LHCN-M2 (cell line): ENCODE measurements at places on chromosomes 12 and 14.
A peak's percentile ranks its signal among the peaks of the same experiment; 100 is the strongest.

DNA sequence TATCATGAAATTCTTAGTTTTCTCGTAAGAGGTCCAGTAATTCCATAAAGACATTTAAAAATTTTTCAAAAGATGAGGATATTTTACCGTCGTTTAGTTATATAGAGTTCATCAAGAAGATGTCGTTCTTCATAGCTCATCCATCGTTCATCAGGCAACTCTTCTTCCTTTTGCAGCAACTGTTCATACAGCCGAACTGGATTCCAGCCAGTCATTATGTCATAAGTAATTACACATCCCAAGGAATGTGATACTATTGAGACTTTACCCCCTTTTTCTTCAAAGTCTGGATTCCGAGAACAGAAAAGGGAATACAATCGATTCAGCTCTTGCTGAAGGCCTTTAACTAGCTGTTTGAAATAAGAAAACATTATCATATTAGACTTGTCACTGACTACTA is 90.3 kb downstream of the DDHD1 start:
- peak; percentile 80 for DNase-seq

DNA sequence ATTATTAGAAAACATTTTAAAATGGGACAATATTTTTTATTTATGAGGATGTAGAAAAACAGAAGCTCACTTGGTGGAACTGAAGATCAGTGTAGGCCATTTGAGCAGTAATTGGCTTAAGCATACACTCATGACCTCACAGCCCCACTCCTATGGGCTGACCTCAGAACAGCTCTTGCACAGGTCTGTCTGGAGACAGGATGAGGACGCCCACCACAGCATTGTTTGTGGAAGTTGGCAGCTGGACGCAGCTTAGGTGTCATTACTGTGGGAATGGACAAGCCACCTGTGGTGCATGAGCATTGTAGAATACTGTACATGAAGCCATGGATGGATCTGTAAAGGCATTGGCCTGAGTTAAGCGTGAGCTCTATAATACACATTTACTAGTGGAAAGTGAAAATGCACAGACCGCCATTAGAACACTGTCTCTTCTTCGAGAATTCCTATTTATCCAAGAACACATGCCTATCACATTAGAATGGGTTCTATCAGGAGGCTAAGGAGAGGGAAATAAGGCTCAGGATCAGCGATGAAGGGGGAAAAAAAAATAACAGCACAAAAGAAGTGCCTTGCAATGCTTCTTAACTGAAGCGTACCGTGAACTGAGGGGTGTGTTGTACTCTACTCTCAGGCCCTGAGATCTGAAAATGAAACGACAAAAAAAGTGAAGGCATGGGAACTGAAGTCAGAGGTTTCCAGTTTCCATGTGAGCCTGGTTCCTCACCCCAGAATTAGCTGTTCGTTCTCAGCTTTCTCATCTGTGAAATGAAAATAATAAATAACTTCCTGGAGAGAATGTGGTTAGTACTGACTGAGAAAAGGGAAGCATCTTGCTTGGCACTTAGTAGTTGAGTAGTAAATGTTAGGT is 33.6 kb downstream of the KCNA1 start:
- no peak for DNase-seq

DNA sequence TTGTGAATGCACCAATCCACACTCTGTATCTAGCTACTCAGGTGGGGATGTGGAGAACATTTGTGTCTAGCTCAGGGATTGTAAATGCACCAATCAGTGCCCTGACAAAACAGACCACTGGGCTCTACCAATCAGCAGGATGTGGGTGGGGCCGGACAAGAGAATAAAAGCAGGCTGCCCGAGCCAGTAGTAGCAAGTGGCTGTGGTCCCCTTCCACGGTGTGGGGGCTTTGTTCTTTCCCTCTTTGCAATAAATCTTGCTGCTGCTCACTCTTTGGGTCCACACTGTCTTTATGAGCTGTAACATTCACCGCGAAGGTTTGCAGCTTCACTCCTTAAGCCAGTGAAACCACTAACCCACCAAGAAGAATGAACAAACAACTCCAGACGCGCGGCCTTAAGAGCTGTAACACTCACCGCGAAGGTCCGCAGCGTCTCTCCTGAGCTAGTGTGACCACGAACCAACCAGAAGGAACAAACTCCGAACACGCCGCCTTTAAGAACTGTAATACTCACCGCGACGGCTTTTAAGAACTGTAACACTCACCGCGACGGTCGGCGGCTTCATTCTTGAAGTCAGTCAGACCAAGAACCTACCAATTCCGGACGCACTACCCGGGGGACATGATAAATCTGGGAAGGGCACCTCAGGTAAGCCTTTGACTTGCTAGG is 4.6 kb upstream of the LDHB start:
- no peak for DNase-seq

- peak; percentile 4 for DNase-seq
Measured at GRCh38 chr14:65704850-65705249, 292.3 kb downstream of the FUT8 start.

DNA sequence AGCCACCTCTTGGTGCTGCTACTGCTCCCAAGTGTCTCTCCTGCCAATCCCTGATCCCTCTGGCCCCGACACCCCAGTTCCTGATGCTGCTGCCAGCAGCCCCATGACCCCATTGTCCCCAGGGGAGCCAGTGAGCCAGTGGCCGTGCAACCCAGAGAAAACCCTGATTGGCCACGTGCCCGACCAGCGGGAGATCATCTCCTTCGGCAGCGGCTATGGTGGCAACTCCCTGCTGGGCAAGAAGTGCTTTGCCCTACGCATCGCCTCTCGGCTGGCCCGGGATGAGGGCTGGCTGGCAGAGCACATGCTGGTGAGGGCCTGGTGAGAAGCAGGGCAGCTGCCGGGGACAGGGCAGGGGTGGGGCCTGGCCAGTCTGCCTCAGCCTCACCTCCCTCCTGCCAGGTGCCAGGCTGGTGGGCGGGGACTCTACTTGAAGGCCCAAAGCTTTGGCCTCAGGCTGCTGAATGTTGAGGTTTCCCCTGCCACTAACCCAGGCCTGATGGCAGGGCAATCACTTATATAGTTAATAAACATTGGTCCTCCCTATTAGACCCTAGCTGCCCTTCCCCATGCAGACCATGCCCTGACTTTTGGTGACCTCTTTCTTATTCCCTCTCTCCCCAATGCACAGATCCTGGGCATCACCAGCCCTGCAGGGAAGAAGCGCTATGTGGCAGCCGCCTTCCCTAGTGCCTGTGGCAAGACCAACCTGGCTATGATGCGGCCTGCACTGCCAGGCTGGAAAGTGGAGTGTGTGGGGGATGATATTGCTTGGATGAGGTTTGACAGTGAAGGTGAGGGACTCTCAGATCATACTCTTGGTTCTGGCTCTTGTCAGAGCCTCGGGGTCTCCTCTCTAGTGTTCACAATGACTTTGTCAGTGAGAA is 5.1 kb downstream of the PCK2 start:
- no peak for DNase-seq

- peak; percentile 83 for DNase-seq
Measured at GRCh38 chr14:72559202-72559601, 334.7 kb downstream of the DPF3 start.

- no peak for DNase-seq
Measured at GRCh38 chr14:52015411-52016030, 26.2 kb downstream of the RTRAF start.

DNA sequence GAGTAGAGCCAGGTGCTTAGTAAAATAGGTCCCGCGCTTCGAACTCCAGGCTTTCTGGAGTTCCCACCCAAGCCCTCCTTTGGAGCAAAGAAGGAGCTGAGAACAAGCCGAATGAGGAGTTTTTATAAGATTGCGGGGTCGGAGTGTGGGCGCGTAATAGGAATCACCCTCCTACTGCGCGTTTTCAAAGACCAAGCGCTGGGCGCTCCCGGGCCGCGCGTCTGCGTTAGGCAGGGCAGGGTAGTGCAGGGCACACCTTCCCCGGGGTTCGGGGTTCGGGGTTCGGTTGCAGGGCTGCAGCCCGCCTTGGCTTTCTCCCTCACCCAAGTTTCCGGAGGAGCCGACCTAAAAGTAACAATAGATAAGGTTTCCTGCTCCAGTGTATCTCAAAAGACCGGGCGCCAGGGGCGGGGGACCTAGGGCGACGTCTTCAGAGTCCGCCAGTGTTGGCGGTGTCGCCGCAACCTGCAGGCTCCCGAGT is 3.6 kb downstream of the SSTR1 start:
- no peak for DNase-seq

- DNase-seq: no peak
Measured at GRCh38 chr14:62081012-62081612, 318.9 kb downstream of the SNAPC1 start.

GRCh38 chr14:35534208-35534872 is 376 bp downstream of the INSM2 start:
- DNase-seq: no peak
